ENCODE measurements at places on chromosomes 5 and 9. TPM values are rescaled to one million over a fixed set of nuclear protein-coding genes. Genes with fewer than 3 reads are reported as not detected.

TIMD4 gene
- polyA plus RNA-seq: 9.0 TPM

REEP2 gene
- polyA plus RNA-seq: 19.5 TPM

SLC4A9 gene
- not detected for polyA plus RNA-seq

CYLC2 gene
- polyA plus RNA-seq: not detected

IL9 gene
- not detected for polyA plus RNA-seq

PITX1 gene
- polyA plus RNA-seq: 1.3 TPM

IRX1 gene
- not detected for polyA plus RNA-seq

TMEM267 gene
- 12.0 TPM for polyA plus RNA-seq

DNA sequence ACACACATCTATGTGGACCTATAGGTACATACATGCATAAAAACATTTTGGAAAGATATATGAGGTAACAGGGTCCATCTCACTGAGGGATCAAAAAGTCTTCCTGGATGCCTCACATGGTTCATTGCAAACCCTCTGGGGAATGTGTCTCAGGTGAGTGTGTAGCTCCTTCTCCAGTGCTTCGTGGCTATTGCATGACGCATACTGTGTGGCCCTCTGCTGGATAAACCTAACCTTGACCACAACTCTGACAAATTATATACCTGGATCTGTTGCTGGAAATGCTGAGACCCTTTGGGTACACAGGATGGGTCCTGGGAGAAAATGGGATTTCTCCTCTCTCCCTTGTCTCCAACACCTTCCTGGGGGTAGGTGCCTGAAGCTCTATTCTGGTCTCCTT lies 91.9 kb downstream of the JAKMIP2 start:
- DNase-seq: no peak

GRCh38 chr9:87276327-87276841 lies 221.3 kb upstream of the DAPK1 start:
- DNase-seq: no peak

DNA sequence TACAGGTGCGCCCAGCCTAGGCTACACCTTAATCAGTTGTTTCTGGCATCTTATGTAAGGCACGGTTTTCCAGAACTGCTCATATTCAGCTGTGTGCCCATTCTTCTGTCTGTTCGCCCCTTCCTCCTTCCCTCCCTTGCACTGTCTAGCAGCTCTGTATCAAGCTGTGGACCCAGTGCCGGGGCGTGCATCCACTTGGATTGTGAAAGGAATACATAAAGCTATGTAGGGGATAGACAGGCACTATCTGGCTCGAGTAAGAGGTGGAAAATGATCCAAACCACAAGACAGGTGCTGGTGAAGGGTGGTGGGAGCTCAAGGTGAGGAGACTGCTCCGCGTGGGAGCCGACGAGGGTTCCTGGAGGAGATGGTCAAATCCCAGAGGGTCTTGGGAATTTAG lies 2.0 kb downstream of the GLIPR2 start:
- DNase-seq: no peak

DNA sequence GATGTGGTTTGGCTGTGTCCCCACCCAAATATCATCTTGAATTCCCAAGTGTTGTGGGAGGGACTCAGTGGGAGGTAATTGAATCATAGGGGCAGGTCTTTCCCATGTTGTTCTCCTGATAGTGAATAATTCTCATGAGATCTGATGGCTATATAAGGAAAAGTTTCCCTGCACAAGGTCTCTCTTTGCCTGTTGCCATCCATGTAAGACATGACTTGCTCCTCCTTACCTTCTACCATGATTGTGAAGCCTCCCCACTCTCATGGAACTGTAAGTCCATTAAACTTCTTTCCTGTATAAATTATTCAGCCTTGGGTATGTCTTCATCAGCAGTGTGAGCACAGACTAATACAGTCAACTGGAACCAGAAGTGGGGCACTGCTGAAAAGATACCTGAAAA lies 262.4 kb upstream of the RFX3 start:
- no peak for DNase-seq

- peak; percentile 70 for DNase-seq
These were observed 47.1 kb upstream of the CHSY3 start for GRCh38 chr5:129857116-129857515.

DNA sequence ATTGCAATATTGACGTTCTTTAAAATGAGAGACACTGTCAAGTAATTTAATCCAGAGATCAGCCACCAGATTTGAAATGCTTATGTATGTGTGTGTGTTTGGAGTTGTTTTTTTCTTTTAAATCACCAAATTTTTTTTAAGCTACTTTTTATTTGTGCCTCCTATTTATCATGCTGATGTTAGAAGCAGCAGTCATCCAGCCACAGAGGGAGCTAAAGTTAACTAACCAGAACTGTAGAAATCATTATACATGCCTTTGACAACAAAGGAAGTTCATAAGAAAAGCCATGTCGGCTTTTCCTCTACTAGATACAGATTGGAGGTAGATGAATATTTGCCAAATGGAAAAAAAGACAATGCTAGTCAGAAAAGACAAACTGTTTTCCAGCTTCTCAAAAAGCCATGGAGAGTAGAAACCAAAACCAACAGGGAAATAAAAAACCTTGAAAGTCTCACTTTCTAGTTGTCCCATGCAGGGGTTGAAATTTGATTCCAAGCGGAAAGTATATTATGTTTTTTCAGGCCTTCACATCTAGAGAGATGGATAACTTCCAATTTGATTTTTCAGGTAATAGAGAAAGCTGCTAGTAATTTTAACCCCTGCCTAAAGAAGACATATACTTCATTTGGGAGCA lies 4.5 kb downstream of the PURA start:
- no peak for DNase-seq

- DNase-seq: no peak
These were observed 8.4 kb downstream of the PTCH1 start for GRCh38 chr9:95508242-95508967.

GRCh38 chr5:179749857-179750508 lies 17.4 kb downstream of the MAML1 start:
- no peak for DNase-seq

DNA sequence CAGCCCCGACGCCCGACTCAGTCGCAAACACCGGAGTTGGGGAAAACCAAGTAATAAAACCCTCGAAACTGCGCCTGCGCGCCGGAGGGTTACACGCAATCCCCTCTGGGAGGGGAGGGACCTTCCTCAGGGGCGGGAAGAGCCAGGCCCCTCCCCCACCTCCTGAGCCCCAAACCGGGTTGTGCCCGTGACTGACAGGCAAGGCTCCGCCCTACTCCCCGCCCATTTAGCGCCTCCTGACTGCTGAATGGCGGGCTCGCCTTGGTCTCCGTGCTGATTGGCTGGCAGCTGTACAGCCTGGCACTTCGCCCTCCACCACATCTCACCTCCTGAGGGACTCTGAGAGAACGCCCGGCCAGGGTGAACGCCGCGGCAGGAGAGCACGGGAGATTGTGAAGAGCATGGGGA lies at the start of gene PRDM9:
Gene PRDM9, plus strand, starts transcription at position 332 of the 408 bp plus-strand sequence. CDS start 1,425 bp downstream, outside the sequence.
- DNase-seq: peak; percentile 45

DNA sequence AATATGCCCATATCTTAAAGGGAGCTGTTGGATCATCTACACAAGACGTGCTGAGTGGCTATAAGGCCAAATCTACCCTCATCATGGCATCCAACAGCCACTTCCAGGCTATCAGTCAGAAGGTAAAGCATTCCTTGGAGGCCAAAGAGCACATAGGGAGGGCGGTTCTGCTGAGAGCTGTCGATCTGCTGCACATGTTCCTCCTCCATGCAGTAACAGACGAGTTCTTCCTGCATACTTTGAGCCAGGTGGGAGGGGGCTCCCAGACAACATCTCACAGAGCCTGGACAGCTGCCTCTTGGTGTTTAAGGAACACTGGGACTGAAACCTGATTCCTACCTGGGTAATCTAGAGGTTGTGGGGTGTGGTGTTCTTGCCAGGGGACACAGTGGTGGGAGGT lies 93.3 kb upstream of the RAI14 start:
- DNase-seq: no peak

DNA sequence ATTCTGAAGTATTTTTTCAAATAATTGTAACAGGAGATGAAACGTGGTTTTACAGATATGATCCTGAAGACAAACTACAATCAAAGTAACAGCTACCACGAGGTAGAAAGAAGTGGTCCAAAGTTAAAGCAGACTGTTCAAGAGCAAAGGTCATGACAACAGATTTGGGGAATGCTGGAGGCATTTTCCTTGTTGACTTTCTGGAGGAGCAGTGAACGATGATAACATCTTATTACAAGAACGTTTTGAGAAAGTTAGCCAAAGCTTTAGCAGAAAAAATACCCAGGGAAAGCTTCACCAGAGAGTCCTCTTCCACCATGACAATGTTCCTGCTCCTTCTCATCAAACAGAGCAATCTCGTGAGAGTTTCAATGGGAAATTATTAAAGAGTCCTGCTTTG lies 145.4 kb upstream of the NREP start:
- DNase-seq: no peak

GRCh38 chr9:122220673-122221182 lies 8.0 kb downstream of the LHX6 start:
- DNase-seq: no peak

- DNase-seq: peak; percentile 55
These were observed 46.0 kb downstream of the CRB2 start for GRCh38 chr9:123401879-123402513.

- DNase-seq: no peak
These were observed 1004.1 kb upstream of the EDIL3 start for GRCh38 chr5:85388770-85389169.

DNA sequence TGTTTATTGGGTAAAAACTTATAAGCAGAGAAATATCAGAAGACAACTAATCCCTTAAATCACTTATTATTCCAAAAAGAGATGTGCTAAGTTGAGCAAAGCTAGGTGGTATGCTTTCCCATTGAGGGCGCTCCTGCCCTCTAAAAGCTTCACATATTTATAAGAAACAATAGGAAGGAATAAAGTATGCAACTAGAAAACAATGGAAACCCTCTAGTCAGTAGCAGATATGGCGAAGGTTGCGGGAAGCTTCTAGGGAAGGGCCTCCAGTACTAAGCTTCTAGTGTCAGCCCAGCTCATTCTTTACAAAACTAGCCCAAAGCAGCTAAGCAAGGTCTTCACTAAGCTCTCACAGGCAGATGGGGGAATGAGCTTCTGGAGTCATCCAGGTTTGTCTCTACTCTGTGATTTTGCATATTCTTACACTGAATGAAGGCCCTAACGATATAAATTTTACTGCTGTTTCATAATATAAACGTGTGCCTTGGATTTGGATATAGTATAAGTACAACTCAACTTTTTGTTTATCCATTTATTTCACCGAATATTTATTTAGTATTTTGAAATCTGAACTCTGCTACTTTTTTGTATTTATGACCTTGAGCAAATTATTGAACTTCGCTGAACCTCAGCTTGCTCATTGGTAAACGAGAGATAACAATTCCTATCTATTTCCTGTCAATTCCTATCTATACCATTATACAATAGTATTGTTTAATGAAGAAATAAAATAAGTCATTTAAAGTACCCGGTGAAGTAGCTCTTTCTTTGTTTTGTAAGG lies 571.4 kb downstream of the ELAVL2 start:
- no peak for DNase-seq

DNA sequence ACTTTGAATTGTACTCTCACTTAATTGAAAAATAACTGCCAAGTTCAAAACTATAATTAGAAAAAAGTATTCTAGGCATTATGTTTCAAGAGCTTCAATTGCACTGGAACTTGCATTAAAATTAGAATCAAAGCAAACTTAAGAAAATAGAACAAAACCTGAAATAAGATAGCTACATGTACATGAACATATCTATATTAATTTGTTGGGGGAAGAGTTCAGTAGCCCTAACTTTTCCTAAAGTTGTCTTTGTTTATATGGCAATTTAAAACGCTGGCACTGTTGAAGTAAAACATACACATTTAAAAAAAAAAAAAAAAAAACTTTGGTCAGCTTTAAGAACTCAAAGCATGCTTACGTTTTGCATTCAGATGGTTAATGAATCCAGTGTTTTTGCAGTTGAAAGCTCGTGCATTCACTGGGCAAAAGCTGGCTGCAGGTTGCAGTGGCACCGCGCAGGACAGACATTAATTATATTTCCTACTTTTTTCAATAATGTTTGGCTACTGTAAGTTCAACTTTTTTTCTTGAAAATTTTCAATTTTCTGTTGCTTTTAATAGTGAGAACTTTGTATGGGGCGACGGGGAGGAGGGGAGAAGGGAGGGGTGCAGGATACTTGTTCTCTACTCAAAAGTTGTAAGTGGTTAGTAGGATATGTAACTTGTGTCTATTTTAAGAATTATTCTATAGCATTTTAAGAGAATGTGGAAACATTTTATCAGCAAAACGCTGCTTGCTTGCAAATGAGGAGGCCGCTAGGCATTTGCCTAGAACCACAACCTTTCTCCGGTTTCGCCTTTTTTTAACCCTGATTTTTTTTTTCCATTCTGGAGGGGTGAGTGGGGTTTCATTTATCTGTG lies 3.9 kb downstream of the NR2F1 start:
- DNase-seq: no peak

DNA sequence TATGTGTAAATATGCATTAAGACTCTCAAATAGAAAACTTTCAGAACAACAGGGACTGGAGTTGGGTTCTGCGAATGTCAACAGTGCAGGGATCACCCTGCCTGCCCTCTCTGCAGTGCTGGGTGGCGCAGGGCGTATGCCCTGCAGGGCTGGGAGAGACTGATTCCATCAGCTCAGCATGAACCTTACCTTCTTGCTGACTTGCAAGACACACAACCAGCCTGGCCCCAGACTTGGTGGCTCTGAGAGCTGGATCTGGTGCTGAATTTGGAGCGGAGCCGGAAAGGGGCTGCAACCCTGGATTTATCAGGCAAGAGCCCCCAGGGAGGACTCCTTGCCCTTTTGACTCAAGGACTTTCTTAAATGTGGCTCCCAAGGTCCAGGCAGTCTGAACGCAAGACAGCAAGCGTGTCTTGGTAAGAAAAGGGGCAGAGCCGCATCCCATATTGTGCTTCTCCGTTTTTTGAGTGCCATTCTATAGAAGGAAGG lies 376.0 kb upstream of the IRX2 start:
- DNase-seq: no peak

DNA sequence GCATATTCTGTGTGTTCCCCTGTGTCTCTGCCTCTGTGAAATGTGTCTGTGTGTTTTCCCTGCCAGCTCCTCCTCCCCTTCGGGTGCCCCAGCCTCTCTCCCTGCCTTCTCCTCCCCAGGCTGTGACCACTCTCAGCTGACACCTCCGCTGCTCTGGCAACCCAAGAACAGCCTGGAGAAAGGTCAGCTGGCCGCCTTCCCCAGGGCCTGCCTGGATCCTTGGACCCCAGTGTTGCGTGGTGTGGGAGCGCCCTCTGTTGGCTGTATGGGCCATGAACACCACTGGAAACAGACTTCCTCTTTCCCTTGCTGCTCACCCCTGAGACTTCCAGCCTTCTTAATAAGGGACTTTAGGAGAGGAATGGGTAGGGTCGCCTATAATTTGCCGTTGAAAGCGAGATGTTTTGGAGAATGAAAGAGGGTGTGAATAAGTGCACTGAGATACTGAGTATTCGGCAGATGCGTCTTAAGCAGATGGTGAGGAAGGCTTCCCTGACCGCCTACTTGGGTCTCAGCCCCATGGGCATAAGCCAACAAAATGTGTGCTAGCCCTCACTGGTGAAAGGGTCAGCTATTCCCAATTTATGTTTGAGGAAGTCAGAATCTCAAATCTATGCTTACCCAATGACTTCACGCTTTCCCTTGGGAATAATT lies 114.9 kb upstream of the TRIM32 start:
- DNase-seq: peak; percentile 86

Data from muscle of arm (tissue), 14 donors.